Activated naive CD4-positive, alpha-beta T cell treated with anti-CD3 and anti-CD28 coated beads for 36 hours (primary cell): ENCODE measurements at places on chromosomes 13 and 19. TPM values are rescaled to one million over a fixed set of nuclear protein-coding genes. Genes with fewer than 3 reads are reported as not detected.

Gene SMIM44
- not detected for total RNA-seq

Gene CDC34
- 42.5 TPM for total RNA-seq

Gene EPS8L1
- total RNA-seq = 0.88 TPM

Gene MAMSTR
- 0.44 TPM for total RNA-seq

Gene ATP4A
- total RNA-seq = not detected
